ENCODE measurements at places on chromosomes 13 and 19.

- DNase-seq = no peak
Measured at GRCh38 chr13:102295316-102296048, 106.4 kb downstream of the FGF14 start.

DNA sequence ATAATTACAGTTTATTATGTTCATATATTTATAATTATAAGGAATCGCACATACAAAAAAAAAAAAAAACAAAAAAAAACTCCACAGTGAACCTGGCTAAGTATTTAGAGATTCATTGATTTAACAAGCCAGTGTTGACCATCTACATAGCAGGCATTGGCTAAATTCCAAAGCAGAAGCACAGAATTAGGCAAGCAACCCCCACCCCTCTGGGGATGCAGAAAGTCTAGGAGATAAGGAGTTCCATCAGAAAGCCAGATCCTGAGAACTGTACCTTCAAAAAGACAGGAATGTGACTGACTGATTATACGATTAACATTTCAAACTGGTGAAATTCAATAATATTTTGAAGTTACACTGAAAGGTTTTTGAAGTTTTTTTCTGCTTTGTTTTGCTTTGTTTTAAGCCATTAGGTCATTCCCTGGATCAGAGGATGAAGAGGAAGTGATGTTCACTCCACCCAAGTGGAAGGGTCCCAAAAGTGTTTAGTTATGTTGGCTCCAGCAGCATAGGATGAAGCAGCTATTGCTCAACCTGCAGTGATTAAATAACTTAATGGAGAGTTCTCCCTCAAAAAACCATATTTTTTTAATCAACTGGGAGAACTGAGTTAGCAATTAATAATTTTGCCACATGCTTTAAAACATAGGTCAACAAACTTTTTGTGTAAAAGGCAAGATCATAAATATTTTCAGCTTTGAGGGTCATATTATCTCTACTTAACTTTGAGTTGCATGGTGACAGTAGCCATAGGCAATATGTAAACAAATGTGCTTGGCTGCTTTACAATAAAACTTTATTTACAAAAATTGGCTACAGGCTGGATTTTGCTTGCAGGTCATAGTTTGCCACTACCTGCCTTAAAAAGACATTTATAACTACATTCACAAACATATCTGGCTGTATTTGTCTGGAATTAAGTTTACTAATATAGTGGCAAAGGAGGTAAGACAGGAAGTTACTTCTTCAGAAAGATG is 49.6 kb downstream of the DOCK9 start:
- DNase-seq = no peak

DNA sequence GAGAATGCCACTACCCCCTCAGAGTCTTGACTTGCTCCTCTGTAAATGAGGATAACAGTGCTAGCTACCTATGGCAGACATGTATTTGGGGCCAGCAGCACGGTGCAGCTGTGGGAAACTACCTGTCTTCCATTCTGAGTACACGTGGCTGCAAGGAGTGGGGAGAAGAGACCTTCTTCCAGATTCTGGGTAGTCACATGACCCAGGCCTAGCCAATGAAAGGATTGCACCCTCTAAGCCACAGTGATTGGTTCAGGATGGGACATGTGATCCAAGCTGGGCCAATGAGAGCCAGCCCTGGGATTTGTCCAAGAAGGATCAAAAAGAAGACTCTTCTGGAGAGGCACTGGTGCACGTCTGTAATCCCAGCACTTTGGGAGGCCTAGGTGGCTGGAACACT is 5.5 kb downstream of the ZNRF4 start:
- DNase-seq = no peak

- DNase-seq = no peak
Measured at GRCh38 chr13:65913173-65913572, 1317.0 kb downstream of the PCDH9 start.

- no peak for DNase-seq
Measured at GRCh38 chr19:32471095-32471494, 65.5 kb downstream of the DPY19L3 start.

DNA sequence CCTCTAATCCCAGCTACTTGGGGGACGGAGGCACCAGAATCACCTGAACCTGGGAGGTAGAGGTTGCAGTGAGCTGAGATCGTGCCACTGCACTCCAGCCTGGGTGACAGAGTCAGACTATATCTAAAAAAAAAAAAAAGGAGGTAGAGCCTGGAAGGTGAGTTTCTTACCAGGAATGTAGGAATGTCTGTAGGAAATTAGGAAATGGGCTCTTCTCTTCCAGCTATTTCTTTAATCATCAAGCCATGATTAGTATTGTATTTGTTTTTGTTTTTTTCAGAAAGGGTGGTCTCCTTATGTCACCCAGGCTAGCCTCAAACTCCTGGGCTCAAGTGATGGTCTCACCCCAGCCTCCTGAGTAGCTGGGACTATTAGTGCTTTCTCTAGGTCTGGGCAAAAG is 26.3 kb upstream of the SERP2 start:
- no peak for DNase-seq

DNA sequence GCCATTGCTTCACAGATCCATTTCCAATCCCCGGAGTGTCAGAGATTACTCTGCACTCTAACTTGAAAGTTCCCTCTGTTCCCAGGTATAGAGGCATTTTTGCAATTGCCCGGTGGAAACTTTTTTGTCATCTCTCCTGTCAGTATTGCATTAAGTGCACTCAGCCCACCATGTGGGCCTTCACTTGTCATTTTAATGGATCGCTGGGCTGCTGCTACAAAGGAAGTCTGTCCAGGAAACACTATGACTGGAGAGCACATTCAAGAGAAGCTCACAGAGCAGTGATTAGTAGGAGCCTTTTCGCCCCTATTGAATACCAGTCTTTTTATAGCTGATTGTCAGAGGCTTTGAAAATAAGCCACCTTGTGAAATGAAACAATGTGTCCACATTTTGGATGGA is 180.9 kb downstream of the B3GLCT start:
- no peak for DNase-seq

- no peak for DNase-seq
Measured at GRCh38 chr19:5246554-5247155, 94.0 kb downstream of the PTPRS start.

- no peak for DNase-seq
Measured at GRCh38 chr19:18046059-18046718, 38.2 kb downstream of the ARRDC2 start.

GRCh38 chr19:34224996-34225658 is 29.2 kb upstream of the GARRE1 start:
- no peak for DNase-seq

- DNase-seq = no peak
Measured at GRCh38 chr13:98678741-98679140, 73.7 kb downstream of the SLC15A1 start.

DNA sequence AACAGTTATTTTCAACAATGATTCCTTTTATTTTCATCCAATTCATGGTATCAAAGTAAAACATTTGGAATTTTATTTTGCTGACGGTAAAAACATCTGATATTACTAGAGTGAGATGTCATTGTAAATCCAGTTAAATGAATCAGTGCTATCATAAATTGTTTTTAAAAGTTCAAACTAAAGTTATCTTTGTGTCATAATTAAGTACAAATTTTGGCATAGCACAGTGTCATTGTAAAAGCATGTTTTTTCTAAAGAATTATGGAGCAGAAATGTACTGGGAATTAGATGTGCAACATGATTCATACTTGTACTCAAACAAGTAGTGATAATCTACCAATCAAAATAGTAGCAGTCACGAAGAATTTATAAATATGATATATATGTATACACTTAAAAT is 92.8 kb downstream of the FAM216B start:
- DNase-seq = no peak

DNA sequence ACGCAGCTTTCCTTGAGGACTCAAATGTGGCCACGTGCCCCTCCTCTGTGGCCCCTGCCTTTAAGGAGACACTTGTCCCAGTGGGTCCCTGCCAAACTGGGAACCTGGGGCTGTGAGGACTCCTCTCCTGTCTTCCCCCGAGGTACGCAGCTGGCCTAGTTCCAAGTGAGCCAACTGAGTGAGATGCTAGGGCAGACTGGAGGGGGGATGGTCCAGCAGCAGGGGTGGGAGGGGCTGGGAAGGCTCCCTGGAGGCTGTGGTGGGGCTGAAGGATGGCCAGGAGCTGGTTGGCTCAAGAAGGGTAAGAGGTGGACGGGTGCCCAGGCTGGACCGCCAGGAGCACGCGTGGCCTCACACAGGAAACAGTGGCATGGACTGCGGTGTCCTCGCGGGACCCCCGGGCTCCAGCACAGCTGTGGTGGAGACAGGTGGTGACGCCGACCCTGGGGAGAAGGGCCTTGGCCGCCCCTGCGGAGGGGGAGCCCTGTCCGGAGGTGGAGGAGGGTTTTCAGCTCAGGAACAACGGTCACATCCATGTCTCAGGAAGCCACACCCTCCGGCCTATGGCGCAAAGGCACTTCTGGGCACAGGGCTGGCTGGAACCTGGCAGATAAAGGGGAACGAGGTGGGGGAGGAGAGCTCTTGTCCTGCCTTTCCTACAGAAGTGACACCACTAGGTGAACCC is 45.8 kb downstream of the MLLT1 start:
- no peak for DNase-seq

- DNase-seq = no peak
Measured at GRCh38 chr13:95924389-95924994, 128.7 kb downstream of the UGGT2 start.

DNA sequence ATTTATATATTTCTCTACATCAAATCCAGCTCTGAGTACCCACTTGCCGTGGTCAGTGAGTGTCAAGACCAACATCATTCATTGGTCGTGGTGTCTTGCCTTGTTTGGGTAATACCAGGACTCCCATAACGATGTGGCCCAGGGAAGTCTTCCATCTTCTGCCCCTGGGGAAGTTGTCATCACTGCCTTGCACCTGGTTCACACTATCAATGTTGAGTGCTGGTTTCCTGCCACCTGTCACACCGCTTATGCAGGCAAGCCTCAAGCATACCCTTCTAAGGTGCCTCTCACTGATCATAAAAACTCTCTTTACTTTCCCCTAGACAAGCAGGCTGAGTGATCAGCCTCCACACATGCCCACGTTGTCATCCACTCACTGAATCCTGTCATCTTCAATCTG is 382.4 kb downstream of the KCTD12 start:
- no peak for DNase-seq

DNA sequence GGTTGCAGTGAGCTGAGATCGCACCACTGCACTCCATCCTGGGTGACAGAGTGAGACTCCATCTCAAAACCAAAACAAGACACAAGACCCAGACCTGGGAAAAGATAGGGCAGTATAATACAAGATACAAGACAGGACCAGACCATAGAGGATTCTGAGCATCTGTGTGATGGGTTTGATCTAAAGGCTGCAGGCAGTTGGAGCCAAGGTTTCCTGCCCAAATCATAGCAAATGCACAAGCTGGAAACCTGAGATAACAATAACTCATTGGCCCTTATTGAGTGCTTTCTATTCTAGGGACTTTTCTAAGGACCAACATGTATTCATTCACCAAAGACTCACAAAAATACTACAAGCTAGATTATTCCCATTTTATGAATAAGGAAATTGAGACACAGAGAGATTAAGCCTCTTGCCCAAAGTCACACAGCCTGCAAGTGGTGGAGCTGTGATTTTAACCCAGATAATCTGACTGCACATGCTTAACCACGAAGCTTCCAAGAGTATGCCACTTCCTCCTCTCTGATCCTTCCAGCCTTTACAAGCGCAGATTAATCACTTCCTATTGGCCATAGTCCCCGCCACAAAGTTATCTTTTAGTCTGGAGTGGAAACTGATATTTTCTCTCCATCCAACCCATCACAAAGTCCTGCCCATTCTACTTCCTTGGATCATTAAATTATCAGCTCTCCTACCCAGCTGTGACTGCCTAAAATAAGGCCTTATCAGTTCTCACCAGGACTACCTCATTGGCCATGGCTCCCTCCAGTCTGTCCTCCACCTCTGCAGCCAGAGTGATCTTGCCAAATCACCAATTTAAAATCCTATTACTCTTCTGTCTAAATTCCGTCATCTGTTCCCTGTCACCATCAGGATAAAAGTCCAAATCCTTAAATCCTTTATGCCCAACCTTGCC is 147.2 kb downstream of the FLT1 start:
- DNase-seq = no peak

DNA sequence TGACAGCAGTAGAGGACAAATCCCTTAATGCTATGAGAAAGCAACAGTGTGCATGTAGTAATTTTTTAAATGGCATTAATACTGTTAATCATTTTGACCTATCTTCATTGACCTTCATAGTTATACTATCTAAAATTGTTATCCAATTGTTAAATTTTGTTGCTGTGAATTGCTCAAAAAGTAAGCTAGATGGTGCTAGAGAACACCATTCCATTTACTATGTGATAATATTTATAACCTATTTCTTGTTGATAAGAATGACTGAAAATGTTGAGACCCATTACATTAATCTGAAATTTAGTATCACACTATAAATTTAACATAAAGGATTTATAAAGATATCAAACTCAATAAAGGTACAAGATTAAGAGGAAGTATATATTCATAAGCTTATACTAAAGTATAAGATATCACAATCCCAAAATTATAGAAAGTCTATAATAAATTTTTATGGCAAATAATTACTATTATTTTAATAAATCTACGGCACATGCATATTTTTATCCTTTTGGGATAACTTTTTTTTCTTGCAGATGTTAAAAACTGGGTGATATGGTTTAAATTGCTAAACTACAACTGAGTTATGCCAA is 1573.3 kb downstream of the PCDH9 start:
- no peak for DNase-seq

- no peak for DNase-seq
Measured at GRCh38 chr19:18586306-18586705, 2.3 kb upstream of the REX1BD start.

GRCh38 chr13:35478271-35479037 is 2.0 kb upstream of the MAB21L1 start:
- DNase-seq = no peak

DNA sequence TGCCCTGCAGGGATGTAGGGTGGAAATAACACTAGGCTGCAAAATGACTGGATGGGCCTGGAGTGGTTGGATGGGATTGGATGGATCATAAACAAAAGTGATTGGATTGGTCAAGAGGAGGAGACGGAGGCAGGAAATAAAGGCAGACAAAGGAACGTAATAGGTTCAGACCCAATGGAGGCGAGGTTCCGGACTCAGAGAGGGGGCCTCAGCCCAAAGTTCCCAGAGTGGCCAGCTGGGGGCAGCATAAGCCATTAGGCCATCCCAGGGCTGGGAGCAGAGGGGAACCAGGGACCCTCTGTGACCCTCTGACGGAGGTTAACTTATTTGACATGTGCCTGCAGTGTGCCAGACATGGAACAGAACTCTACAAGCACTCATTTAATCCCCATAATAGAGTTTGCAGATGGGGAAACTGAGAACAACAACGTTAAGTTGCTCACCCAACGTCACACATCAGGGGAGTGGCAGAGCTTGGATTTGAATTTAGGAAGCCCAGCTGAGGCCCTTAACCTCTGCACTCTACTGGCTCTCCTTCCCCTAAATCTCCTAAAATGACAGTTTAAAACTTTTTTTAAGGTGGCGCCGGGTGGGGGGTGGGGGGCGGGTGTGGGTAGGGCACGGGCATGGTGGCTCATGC is 15.3 kb upstream of the MAP1S start:
- DNase-seq = peak; percentile 32

GRCh38 chr13:112160558-112160957 is 93.6 kb downstream of the SOX1 start:
- no peak for DNase-seq

GRCh38 chr19:20669263-20669662 is 7.9 kb upstream of the ZNF626 start:
- no peak for DNase-seq
